ENCODE measurements at places on chromosomes 2 and 18.

GRCh38 chr18:58666176-58666575 lies 5.1 kb upstream of the MALT1 start:
- no peak for DNase-seq

- DNase-seq: no peak
These were observed 417.5 kb upstream of the MYT1L start for GRCh38 chr2:2748399-2749205.

DNA sequence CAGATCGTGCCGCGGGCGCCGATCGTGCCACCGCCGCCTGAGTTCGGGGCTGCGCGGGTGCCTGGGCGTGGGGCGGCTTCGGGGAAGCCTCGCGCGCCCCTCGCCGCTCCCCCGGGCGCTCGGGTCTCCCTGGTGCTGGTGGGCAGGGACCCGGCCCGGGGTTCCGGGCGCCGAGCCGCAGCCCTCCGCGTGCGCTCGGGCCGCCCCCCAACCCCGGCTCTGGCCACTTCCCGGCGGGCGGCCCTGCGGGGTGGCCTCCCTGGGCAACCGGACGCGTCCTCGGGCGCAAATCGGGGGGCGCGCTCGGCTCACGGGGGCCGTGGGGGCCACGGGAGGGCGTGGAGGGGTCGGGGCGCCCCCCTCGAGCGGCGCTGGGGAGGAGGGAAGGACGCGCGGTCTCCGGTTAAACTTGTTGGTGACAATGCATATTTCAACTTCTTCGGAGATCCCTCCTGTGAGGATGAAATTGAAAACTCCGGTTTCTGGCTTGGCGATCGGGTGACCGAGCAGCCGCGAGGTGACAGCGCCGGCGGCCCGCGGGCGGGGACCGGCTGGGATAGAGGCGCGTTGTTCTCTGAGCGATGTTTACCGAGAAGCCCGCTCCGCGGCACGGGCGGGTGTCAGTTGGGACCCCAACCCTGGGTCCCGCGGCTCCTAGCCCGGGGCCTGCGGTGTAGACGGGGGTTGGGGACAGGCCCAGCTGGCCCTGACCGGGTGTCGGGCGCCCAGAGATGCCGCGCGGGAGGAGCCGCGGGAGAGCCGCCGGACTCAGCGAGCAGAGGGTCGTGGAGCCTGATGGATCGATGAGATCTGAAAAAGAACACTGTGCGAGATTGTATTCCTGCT lies 676 bp downstream of the SH3BP4 start:
- DNase-seq: no peak

DNA sequence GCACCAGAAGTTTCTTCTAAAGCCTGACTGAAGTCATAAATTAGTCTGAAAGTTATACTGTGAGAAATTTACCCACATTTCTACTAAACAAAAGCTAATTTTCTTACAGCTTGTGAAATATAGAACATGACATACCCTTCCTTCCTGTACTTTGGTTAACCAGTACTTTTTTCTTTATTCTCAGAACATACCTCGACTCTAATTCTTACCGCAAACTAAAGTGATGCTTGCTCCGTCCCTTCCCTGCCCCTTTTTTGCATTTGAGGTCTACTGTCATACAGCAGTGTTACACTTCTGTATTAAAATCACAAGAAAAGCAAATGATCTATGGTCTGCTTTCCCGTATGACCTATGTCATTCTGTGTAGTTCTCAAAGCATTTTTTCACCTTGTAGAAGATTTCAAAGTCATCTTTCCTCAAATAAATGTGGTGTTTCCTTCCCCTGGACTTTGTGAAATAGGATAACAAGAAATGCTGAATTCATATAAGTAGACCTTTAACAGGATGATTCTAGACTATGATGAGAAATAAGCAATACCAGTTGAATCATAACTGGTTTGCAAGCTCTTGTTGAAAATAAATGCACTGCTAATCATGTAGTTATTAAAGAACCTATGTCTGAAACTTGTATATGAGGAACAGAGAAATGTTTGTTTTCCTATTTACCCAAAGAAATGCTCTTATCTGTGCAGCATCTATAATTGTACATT lies 30.4 kb downstream of the CYTIP start:
- no peak for DNase-seq

- DNase-seq: peak; percentile 82
These were observed 69.8 kb downstream of the TSN start for GRCh38 chr2:121825003-121825950.

GRCh38 chr18:30163573-30163972 lies 879.0 kb downstream of the DSC3 start:
- no peak for DNase-seq

DNA sequence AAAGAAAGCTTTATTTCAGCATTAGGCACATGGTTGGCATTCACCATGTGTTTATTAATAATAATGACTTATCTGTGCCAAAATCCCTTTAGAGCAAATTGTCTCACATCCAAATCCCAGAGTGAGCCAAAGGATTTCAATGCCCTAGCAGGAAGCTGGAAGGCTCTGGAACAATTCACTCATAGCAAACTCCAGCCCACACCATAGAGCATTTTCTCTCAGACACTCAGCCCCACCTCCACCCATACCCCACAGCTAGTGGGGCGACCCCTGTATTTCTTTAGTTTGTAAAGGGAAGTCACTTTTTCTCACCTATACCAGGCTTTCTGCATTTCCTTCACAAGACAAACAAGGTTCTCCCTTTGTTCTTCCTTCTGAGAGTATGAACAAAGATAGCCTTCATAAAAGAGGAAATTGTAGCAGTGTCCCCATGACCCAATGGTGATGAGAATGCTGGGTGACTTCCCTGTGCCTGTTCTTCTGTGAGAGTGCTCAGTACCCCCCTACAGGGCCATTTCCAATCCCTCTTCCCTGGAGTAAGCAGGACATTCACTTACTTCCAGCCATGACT lies 100.1 kb upstream of the APCDD1 start:
- DNase-seq: no peak

GRCh38 chr18:48044944-48045343 lies 114.5 kb upstream of the SMAD2 start:
- no peak for DNase-seq

DNA sequence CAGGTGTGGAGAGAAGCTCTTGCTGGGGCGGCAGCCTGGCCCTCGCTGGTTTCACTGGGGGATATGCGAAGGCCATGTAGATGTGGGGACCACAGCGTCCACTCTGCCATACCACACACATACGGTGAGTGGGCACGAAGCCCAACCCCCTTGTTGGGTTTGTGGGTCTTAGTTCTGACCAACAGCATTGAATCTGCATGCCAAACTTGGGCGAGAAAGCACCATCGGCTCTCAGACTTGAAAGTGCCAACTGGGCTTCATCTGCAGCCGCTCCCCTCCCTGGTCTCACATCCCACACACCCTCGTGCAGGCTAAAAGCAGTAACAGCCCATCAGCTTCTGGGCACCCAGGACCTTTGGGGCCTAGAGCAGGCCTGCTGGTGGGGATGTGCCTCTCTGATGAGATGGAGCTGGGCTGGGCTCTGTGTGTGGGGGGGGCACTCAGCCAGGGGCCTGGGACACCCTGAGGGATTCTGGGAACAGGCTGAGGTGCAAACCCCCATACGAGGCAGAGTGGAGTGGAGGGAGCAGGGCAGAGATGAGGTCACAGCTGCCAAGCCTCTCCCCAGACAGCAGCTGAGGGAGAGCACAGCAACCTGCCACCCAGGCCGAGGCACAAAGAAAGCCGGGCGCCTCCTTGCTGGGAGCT lies 264.4 kb downstream of the TWIST2 start:
- no peak for DNase-seq

- DNase-seq: no peak
These were observed 263.9 kb downstream of the LTBP1 start for GRCh38 chr2:33210626-33211025.

GRCh38 chr2:232772531-232772930 lies 3.8 kb downstream of the KCNJ13 start:
- DNase-seq: no peak

DNA sequence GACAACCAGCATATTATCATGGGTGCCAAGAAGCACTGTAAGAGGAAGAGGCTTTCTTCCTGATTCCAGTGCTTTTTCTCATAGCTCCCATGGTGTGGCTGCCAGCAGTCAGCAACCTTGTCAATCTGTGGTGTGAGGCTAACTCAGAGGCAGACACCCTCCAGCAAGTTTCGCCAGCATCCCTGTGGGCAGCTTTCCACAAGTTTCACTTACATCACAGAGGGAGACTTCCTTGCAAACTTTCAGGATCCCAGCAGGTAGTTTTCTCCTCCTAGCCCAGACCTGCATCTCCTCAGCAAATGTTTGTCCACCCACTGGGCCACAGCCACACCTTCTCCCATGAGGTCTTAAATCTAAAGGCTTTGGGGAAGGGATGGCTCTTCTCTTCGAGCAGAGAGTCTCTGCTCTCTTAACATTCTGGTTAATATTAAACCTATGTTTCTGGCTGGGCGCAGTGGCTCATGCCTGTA lies 9.1 kb downstream of the DNAH7 start:
- no peak for DNase-seq

GRCh38 chr2:7071154-7071553 lies 153.9 kb downstream of the RNF144A start:
- DNase-seq: no peak

GRCh38 chr2:9152975-9153642 lies 53.5 kb upstream of the ASAP2 start:
- DNase-seq: peak; percentile 8

GRCh38 chr2:237258116-237258515 lies 155.8 kb downstream of the COL6A3 start:
- DNase-seq: no peak

- no peak for DNase-seq
These were observed 2.2 kb downstream of the CFAP221 start for GRCh38 chr2:119546447-119546767.

DNA sequence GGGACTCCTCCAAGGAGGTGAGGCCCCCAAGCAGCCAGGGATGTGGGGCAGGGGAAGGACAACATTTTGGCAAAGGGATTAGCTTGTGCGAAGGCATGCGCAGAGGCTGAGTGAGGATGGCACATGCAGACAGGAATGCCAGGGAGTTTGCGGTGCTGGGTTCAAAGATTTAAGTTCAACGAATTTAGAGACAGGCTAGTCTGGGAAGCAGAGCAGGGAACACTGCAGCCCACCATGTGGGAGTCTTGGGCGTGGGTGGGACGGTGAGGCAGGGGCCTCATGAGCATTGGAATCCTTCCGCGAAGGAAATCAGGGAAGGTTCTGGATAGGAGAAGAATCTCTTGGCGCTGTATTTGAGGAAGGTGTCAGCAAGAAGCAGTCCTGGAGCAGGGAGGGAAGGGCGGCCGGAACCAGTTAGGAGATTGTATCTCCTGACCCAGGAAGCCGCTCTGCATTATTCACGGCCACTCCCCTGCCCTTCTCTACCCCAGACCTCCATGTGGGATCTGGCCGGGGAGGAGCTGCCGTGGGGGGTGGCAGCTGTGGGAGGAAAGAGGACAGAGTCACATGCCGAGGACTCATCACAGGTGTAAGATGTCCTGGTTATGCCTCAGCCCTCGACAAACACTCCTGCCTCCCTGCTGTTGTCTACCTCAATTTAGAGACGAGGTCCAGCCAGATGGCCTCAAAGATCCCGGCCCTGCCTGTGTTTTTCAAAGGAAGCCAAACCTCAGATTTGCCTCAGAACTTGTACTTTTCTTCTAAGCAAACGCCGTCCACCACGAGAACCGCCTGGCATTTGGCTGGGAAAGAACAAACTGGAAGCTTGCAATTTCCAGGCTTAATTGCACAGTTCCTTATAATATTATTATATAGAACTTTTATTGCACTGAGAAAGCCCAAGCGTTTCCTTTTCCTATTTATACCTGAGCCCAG lies 123.7 kb upstream of the SMAD2 start:
- no peak for DNase-seq

DNA sequence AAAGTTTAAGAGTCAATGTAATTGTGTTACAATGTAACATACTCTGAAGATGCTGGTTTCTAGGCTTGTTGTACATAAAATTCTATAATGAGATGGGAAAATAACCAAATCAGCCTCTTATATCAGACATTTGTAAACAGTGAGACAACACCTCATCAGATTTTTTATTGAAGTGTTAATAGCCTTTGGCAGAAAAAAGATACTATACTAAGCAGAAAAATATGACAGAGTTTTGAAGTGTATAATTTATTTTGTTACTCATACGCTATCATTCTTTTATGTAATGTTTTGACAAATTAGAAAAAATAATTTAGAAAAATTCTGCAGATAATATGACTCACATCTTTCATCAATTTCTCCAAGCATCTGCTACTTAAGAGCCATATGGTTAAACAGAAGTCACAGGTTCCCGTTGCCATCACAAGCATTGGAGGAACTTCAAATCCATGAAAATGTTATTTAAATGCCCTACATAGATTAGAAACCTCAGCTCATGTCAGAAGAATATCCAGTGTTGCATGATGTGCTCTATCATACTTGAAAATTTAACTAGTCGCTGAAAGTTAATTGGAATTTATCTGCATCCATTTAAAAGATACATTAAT lies 535.4 kb downstream of the LRP1B start:
- DNase-seq: no peak

- DNase-seq: no peak
These were observed 231.7 kb upstream of the FOSL2 start for GRCh38 chr2:28160986-28161425.

DNA sequence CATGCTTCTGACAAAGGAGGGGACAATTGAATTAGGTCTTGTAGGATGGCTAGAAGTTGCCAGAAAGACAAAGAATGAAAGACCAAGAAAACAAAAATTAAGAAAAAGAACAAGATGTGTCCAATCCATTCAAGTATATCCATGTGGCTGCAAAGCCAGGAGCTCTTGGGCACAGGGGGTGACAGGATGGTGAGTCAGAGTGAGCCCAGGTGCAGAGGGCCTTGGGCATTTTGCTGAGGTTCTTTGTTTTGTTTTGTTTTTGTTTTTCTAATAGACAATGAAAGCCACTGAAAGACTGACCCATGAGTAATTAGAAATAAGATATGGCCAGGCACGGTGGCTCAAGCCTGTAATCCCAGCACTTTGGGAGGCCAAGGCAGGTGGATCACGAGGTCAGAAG lies 104.6 kb upstream of the KLHL29 start:
- no peak for DNase-seq

DNA sequence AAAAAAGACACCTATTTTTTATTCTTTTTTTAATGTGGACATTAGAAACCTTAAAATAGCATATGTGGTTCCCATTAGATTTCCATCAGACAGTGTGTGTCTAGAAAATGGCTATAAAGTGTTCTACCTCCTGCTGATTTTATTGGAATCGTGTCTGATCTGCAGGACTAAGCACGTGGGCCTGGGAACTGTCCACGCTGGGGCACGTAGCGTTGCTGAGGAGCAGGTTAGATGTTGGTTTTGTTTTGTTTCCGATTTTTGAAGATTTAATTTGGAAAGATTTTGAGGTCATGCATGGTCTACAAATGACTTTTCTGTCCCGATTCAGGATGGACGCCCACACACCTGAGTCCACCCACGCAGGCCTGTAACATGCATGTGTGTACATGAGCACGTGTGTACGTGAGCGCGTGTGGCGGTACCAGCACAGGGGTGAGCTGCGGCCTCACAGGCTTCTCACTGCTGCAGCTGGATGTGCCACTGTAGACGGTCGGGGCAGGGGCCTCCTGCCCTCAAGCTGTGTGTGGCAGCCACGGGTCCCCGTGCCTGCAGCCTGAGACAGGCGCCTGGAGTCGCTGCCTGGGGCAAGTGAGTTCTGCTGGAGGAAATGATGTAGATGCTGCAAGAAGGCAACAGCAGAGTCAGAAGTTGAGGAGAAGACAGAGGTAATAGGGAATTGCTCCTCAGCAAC lies 99.7 kb upstream of the CTDP1 start:
- no peak for DNase-seq
